ENCODE measurements at places on chromosomes 6 and 20. TPM values are rescaled to one million over a fixed set of nuclear protein-coding genes. Genes with fewer than 3 reads are reported as not detected.

DNA sequence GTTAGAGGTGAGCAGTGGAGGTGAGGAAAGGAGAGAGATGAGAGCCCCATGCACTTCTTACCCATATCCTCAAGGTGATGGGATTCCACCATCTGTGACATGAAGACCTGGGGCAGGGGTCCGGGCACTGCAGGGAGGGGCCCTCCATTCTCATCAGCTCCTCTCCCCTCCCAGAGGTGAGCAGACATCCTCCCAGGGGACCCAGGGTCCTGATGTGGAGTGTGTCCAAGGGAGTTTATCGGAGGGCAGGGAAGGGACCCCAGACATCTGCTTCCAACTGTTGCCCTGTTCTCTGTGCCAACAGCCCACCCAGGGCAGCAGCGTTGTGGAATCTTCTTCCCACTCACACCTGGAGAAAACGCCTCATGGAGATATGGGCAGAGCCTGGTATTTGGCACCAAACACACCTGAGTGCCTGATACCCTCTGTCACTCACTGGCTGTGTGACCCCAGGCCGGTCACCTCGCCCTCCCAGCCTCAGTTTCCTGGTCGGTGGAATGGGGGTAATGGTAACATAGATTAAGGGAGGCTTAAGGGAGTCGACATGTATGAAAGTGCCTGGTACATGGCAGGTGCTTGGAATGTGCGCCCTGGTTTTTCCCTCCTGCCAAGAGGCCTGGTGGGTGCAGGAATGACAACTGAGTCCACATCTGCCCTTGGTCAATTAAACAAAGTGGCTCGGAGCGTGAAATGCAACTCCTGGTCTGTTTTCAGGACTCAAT, 227.9 kb downstream of the PREX1 start:
- no peaks in the 10 kb centered on the region for H3K27me3 ChIP-seq
- H3K4me3 ChIP-seq, result no peak overlapping the region
- no peaks in the 10 kb centered on the region for H3K4me1 ChIP-seq
- no peak overlapping the region for H3K27ac ChIP-seq
- no peaks in the 10 kb centered on the region for H3K36me3 ChIP-seq

GRCh38 chr6:136604928-136605510, 54.8 kb upstream of the MAP7 start:
- peaks cover 45% of the 10 kb centered on the region for H3K36me3 ChIP-seq
- H3K27me3 ChIP-seq, result no peaks in the 10 kb centered on the region
- DNase-seq, result no peak
- H3K27ac ChIP-seq, result no peak overlapping the region
- H3K4me3 ChIP-seq, result no peak overlapping the region
- H3K4me1 ChIP-seq, result no peaks in the 10 kb centered on the region

DNA sequence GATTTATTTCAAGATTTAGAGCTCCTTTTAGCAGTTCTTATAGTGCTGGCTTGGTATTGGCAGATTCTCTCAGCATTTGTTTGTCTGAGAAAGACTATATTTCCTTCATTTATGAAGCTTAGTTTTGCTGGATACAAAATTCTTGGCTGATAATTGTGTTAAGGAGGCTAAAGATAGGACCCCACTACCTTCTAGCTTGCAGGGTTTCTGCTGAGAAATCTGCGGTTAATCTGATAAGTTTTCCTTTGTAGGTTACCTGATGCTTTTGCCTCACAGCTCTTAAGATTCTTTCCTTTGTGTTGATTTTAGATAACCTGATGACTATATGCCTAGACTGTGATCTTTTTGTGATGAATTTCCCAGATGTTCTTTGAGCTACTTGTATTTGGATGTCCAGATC, 114.3 kb downstream of the AIG1 start:
- H3K4me3 ChIP-seq, result no peak overlapping the region
- no peak overlapping the region for H3K27ac ChIP-seq
- DNase-seq, result no peak
- no peaks in the 10 kb centered on the region for H3K4me1 ChIP-seq

- no peaks in the 10 kb centered on the region for H3K36me3 ChIP-seq
- peaks cover 3% of the 10 kb centered on the region for H3K4me1 ChIP-seq
- no peaks in the 10 kb centered on the region for H3K27me3 ChIP-seq
- no peak for DNase-seq
Observed at GRCh38 chr20:8073024-8073832, 53.7 kb upstream of the TMX4 start.

- no peaks in the 10 kb centered on the region for H3K4me1 ChIP-seq
- H3K36me3 ChIP-seq, result no peaks in the 10 kb centered on the region
- DNase-seq, result no peak
- H3K27ac ChIP-seq, result no peak overlapping the region
Observed at GRCh38 chr6:48036316-48036715, 74.7 kb downstream of the PTCHD4 start.

- H3K36me3 ChIP-seq, result peaks cover 31% of the 10 kb centered on the region
- H3K4me3 ChIP-seq, result no peak overlapping the region
- H3K27ac ChIP-seq, result no peak overlapping the region
Observed at GRCh38 chr6:106572875-106573585, 56.3 kb downstream of the RTN4IP1 start.

GRCh38 chr20:14470977-14471661, 133.7 kb upstream of the FLRT3 start:
- DNase-seq, result no peak
- no peaks in the 10 kb centered on the region for H3K4me1 ChIP-seq

DNA sequence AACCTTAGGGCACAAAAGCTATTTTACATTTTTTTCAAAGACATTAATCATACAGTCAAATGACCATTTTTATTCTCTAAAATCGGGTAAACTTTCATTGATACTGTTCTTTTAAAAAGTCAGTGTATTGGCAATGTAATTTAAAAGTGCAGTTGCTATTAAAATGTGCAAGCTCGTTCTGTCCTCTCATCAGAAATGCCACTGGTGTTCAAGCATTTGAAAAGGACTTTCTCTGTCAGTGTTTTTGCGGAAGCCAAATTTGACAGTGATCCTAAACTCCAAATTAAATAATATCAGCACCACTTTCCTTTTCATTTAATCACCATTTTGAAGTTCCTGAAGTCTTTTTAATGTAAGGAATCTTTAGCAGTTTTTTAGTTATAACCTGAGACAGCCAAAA, 69.6 kb downstream of the AFG1L start:
- no peak for DNase-seq
- H3K27me3 ChIP-seq, result no peaks in the 10 kb centered on the region
- H3K4me1 ChIP-seq, result no peaks in the 10 kb centered on the region

DNA sequence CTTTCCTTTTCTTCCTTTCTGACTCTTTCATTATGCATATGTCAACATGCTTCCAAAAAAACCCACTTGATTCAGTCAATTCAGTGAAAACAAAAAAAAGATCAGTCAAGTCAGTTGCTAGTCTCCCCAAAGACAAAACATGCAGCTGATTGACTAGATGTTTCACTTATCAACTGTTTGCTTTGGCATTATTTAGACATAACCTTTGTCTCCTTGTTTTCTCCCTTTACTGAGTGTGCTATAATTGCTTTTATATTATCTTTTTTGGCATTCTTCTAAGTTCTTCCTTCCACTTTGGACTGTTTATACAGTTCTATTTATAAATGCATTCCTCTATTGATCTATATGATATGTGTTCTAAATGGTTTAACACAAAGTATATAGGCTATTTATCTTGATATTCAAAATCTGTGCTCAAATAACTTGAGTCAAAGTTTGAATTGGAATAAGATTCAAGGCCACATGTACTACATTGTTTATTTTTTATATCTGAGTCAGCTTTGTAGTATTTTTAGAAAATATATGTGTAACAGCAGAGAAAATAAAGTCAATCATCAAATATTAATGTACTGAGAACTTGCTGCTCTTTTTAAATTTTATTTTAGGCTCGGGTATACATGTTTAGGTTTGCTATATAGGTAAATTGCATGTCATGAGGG, 260.5 kb downstream of the CENPW start:
- H3K27ac ChIP-seq, result no peak overlapping the region
- no peak overlapping the region for H3K4me3 ChIP-seq
- H3K27me3 ChIP-seq, result no peaks in the 10 kb centered on the region
- DNase-seq, result no peak
- no peaks in the 10 kb centered on the region for H3K36me3 ChIP-seq
- H3K4me1 ChIP-seq, result no peaks in the 10 kb centered on the region

DNA sequence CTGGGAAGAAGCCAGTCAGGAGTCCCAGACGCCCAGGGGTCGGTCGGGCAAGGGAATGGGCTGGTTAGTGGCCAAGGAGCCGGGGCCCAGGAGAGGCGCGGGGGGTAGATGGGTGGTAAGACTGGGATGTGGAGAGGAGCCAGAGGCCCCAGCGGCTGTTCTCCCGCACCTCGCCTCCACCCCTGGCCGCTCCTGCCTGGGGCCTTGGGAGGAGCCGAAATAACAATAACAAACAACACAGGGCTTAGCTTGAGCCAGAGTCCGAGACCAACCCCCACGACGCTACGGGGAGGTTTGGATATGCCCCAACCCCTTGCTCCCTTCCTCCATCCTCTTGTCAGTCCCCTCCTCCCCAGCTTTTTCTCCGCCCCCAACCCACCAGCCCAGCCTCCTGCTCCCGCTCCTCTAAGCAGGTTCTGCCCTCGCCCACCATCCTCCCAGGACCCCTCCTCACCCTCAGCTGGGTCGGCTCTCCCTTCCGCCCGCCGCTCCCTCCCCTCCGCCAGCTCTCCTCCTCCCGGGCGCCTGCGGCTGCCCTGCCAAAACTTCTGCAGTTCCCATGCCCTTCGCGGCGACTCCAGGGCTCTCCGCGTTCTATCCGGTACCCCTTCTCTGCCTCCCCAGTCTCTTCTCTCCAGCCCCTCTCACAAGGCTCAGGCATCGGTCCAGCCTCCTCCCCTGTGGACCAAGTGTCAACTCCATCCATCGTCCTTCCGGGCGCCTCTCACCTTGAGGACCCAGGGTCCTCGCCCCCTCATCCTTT, 1.1 kb downstream of the RNF39 start:
- peaks cover 24% of the 10 kb centered on the region for H3K4me1 ChIP-seq
- H3K27ac ChIP-seq, result no peak overlapping the region
- peaks cover 35% of the 10 kb centered on the region for H3K27me3 ChIP-seq
- DNase-seq, result no peak

GRCh38 chr6:168865-169455, 123.3 kb upstream of the DUSP22 start:
- no peak overlapping the region for H3K27ac ChIP-seq
- H3K4me1 ChIP-seq, result no peaks in the 10 kb centered on the region

DNA sequence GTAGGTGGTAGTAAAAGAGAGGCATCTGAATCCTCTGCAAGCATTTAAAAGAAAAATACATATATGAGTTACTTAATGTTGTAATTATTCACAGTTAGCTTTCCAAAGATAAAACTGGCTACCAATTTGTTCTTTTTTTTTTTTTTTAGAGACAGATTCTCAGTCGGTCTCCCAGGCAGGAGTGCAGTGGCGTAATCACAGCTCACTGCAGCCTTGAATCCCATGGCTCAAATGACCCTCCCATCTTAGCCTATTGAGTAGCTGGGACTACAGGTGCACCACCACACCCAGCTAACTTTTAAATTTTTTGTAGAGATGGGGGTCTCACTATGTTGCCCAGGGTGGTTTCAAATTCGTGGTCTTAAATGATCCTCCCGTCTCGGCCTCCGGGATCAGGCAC, 36.5 kb downstream of the SGK1 start:
- DNase-seq, result no peak
- H3K4me3 ChIP-seq, result no peak overlapping the region
- H3K4me1 ChIP-seq, result peaks cover 11% of the 10 kb centered on the region
- H3K27me3 ChIP-seq, result no peaks in the 10 kb centered on the region
- H3K36me3 ChIP-seq, result no peaks in the 10 kb centered on the region

- no peak overlapping the region for H3K4me3 ChIP-seq
- H3K27ac ChIP-seq, result no peak overlapping the region
- H3K27me3 ChIP-seq, result no peaks in the 10 kb centered on the region
- no peak for DNase-seq
Observed at GRCh38 chr6:16562498-16562897, 198.8 kb downstream of the ATXN1 start.

DNA sequence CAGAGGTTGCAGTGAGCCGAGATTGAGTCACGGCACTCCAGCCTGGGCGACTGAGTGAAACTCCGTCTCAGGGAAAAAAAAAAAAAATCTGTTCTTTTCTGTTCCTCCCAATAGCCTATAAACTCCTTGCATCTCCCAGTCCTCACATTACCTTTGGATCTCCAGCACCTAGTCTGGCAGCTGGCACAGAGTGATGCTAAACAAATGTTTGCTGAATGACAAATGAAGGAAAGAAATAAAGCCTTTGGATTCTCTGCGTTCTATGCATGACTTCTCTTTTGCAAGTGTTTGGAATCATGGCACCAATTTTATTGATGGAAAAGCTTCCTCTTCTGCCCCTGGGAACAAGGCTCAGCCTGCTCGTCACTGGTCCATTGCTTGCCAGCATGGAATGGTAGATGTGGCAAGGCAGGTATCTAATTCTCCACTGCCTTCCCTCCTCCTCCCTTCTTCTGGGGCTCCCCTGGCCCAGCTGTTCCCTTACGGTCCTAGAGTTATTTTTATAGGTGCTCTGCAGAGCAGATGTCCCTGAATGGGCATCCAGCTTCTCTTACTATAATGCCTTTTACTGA, 53.6 kb upstream of the FYN start:
- H3K4me1 ChIP-seq, result no peaks in the 10 kb centered on the region
- no peaks in the 10 kb centered on the region for H3K36me3 ChIP-seq
- H3K27ac ChIP-seq, result no peak overlapping the region
- DNase-seq, result no peak
- no peaks in the 10 kb centered on the region for H3K27me3 ChIP-seq

GRCh38 chr20:62659488-62660239, 17.4 kb downstream of the SLCO4A1 start:
- DNase-seq, result no peak
- H3K36me3 ChIP-seq, result no peaks in the 10 kb centered on the region
- H3K4me1 ChIP-seq, result peaks cover 4% of the 10 kb centered on the region
- no peaks in the 10 kb centered on the region for H3K27me3 ChIP-seq
- no peak overlapping the region for H3K27ac ChIP-seq
- H3K4me3 ChIP-seq, result no peak overlapping the region

DNA sequence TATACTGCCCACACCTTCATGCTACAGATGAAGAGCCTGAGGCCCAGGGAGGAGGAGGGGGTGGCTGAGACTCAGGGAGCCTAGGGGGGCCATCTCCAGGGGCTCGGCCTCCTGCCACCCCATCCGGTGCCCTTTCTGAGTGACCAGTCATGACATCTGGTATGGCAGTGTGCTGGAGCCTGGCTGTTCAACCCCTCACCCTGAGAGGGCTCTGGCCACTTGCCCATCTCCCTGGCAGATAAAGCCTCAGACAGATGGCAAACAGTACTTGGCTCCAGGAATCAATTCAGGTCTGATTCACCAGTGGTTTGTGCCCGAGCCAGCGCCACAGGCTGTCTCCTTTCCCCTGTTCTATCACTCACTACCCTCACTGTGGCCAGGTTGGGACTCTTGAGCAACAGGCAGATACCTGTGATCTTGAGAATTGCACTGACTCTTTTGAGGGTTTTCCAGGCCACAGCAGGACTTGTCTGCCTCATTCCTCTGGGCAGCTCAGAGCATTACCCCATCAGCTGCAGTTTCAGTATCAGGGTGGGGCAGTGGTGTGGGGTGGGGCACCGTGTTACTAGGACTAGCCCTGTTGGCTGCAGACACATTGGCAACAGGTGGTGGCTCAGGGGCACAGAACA, 22.8 kb downstream of the SRSF3 start:
- no peak for DNase-seq
- H3K4me3 ChIP-seq, result no peak overlapping the region
- peaks cover 10% of the 10 kb centered on the region for H3K36me3 ChIP-seq
- H3K27ac ChIP-seq, result no peak overlapping the region

The FKBP1A gene
- total RNA-seq, result 75.4 TPM

The ABHD16A gene
- total RNA-seq, result 92.0 TPM

The SLC12A5 gene
- not detected for total RNA-seq

The CAGE1 gene
- 0.70 TPM for total RNA-seq

Data from natural killer cell (primary cell).